ENCODE measurements at places on chromosomes 6 and 20.

- no peak for DNase-seq
Observed at GRCh38 chr6:138518054-138518453, 18.8 kb upstream of the NHSL1 start.

GRCh38 chr20:19019734-19020364 is 192.6 kb upstream of the SLC24A3 start:
- DNase-seq: no peak

DNA sequence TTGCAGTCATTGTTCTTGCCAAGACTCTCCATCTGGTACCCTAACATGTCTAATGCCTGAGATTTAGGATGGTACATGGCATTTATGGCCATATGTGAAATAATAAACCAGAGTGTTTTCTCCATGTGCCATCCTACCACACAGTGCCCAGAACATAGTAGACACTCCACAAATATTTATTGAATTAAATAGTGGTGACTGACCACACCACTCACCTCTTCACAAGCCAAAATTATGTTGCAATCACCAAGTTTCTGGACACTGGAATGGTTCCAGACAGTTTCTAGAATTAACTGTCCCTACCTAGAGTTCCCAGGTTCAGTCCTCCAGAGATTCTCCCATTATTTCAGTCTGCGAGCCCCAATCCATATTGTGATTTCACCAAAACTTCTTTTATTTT is 427.3 kb downstream of the KIF16B start:
- no peak for DNase-seq

DNA sequence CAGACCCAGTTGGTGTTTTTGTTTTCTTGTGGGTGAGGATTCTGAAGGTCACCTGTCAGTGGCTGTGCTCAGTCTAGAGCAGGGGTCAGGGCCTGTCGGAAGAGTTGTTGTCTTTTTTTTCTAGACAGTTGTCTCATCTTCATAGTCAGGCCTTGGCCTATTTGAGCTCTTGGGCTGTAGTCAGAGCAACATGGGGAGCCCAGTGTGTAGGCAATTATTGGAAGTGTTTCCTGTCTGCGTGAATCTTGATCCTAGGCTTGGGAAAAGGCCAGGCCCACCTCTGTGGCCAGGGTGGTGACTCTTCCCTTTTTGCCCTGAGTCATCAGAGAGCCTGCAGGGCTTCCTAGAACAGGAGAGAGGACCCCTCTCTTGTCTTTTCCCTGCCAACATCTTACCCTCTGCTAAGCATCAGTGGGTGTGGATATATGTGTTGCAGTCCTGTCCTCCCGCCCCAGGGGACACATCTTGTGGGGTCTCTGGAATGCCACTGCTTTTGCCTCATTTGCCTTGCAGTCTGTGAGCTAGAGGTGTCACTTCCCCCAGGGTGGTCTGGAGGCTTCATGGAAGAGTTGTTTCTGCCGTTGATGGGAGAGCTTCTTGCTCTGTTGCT is 11.4 kb downstream of the TJAP1 start:
- no peak for DNase-seq

DNA sequence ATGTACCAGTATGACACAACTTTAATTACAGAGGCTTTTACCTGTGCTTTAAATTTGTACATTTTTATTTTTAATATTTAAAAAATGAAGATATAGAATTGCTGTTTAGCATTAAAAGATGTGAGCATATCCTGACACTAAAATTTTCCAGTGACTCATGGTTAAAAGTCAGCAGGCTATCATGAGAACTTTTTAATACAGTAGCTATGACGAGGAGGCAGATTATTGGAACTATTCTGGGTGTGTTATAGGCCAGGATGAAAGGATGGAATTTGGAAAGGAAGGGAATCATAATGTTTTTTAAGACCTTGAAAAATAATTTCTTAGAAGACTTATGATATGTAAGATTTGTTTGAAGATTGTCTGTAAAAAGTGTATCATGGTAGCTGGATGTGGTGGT is 91.0 kb downstream of the GFRA4 start:
- no peak for DNase-seq

DNA sequence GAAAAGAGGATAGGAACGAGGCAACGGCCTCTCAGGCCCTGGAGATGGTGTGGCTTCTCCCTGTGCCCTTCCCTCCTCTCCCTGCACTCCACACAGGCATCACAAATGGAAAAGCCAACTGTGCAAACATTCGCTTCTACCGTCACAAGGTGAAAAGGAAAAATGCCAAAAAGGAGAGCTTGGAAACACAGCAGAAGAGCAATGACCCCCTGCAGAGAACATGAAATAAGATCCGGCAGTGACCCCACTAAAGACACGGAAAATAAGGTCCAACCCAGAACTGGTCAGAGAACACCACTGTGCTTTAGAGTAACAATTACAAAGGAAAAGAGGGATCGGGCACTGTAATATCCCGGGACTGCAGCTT is 63.0 kb downstream of the SLC22A23 start:
- no peak for DNase-seq

DNA sequence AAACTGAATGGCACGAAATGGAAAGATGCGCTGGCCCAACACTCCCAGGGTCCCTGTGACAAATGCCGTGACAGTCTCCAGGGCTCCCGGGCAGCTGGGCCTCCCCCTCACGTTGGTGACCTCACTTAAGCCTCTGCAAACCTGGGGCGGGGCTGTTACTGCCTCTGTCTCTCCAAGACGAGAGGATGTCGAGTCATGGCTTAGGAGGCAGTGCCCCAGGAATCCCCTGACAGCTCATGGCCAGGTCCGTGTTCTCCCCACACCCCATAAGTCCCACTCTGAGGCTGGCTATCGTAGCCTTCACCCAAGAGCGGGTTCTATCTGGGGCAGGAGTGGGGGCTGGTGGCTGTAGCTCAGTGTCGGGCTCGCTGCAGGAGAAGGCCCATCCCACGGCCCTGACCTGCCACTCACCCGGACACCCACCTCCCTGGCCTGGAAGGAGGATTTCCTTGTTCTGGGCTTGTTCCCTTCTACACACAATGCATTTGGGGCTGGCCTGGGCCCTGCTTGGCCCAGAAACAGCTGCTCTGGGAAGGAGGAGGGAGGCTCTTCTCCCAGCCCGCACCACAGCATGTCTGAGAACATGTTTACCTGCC is 5.6 kb upstream of the RPS21 start:
- DNase-seq: no peak

DNA sequence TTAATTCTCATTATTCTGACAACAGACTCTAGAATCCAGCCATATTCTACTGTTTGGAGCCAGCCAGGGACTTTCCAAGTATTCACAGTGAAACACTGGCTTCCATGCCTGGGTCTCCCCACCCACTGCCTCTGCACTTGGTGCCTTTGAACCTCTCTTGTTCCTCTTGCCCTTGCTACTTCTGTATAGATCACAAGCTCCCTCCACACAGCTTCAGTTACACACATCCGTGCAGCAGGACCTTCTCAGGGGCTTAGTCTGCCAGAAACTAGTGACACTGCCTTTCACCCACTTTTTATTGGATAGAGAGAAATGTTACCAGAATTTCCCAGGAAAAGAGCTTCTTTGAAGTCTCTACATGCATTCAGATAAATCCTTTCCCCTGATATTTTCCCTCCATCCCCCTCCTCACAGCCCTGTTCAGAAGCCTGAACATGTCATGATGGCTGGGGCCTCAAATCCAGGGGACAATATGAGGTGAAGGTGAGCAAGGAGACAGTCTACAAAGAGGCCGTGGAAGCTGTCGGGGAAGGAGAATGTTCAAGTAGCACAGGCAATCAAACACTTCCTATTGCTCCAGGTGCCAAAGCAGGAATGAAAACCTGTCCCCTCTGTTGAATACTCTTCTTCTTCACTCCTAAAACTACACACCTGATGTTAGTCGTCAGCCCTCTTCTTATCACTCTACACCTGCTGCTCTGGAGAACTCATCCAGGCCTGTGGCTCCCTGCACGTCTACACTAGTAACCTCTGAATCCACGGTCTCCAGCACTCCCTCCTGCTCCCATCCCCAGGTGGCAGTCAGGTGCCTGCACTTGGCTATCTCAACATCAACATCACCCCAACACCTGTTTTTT is 20.2 kb upstream of the HLA-DOA start:
- no peak for DNase-seq

GRCh38 chr6:33136310-33136900 is 55.9 kb downstream of the COL11A2 start:
- DNase-seq: no peak

DNA sequence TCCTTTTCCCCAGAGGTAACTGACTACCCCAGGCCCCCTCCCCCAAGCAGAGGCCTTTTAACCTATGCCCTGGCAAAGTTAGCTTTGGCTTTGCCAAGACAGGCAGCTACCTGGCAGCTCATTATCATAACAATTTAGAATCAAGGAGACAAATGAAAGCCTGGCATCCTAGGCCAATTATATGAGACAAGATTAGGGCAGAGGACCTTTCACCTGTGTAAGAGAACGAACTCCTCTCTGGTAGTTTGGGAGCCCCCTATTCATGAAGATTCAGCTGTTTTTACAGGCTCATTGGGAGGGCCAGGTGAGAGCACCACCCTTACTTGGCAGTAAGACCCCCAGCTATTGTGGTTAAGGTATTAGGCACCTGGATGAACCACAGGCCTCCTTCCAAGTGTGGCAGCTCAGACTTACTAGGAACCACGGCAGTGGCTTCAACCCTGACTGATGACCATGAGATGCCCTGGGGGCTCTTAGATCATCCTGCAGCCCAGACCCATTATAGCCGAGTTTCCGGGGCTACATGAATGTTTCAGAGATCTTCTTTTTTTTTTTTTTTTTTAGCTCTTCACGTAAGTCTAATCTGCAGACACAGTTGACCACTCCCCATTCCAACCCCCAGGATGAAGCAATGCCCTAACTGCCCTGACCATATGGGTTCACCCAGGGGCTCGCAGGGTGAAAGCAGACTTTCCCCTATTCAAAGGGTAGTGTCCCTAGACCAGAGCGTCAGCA is 56.2 kb downstream of the RAB44 start:
- DNase-seq: no peak

DNA sequence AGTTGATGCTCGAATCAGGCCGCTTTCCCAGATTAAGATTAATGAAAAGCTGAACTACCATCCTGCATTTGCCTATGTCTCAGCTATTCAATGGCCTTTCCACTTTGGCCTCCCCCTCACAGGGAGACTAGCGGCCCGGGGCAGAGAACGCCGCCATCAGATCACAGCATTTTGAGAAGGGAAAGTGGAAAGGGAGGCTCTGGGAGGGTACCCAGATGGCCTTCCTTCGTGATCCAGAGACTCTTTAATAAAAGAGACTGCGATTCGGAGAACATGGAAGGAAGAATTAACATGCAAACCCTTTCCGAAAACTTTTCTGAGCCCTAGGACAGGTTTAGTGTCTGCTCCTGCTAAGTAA is 533 bp downstream of the MRPS18A start:
- no peak for DNase-seq

DNA sequence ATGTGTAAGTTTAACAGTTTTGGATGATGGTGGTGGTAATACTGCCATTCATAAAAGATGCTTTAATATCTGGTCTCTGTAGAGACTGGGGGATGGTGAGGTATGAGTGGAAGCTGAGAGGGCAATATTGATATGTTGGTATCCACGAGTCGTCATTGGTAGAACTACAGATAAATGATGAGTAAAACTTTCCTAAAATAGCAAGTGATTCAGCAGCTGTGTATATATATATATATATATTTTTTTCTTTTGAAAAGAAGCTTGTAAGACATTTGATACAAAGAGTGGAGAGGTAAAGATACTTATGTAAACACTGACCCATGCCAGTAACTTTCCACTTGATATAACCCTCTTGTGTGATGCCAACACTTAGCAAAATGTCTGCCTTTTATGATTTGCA is 41.7 kb upstream of the CITED2 start:
- no peak for DNase-seq

DNA sequence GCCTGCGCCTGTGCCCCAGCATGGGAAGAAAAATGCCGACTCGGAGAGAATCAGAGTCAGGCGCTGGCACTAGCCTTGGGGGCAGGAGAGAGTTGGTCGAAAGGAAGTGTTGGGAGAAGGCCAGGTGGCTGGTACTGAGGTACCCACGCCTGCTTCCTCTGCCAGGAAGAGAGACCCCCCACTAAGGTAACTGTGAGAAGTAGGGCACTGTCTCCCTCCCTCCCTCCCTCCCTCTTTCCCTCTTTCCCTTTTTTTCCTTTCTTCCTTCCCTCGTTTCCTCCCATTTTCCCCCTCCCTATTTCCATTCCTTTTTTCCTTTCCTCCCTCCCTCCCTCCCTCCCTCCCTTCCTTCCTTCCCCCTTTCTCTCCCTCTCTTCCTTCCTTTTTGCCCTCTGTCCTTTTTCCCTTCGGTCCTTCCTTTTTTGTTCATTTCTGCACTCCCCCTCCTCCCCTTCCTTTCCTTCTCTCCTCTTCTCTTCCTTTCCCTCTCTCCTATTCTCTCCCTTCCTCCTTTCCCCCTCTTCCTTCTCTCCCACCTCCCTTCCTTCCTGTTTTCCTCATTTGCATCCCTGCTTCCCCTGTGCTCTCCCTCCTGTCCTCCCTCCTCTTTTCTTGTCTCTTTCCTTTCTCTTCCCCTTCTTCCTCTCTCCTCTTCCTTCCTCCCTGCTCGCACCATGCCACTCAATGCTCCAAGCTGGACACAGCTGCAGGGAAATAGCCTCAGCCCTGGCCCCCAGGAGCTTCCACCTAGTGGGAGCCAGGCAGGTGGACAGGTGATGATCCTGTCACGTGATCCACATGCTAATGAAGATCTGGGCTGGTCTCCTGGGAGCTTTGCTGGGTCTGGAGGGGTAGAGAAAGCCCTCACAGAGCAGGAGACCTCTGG is 148.0 kb downstream of the DHX35 start:
- no peak for DNase-seq

- no peak for DNase-seq
Observed at GRCh38 chr6:82022614-82023129, 224.9 kb downstream of the IBTK start.

DNA sequence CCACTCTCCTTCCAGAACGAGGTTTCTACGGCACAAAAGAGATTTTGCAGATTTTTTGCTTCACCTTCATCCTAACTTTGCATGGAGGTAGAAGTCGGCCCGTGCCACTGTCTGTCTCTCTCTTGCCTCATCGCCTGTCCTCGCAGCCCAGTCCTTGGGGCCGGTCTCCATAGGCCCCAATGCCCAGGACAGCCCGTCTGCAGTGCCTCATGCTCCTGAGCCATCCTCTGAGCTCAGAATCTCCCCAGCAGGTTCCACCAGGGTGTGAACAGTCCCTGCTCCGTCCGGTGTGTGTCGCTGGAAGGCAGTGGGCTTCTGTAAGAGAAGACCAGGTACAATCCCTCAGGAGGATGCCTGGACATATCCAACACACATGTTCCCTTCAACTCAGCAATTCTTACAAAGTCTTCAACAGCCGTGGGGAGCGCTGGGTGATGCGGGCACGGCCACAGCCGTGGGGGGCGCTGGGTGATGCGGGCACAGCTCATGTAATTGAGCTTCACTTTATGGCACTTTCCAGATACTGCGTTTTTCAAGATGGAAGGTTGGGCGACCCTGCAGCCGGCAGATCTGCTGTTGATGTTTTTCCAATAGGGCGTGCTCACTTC is 231.9 kb downstream of the DLL1 start:
- no peak for DNase-seq

- DNase-seq: no peak
Observed at GRCh38 chr6:159681191-159681880, 11.7 kb downstream of the SOD2 start.

- DNase-seq: no peak
Observed at GRCh38 chr20:58700823-58701222, 8.2 kb downstream of the NPEPL1 start.

Measured in cortex of kidney (tissue), 1 donor.